ENCODE measurements at places on chromosomes 2 and 18.

GRCh38 chr2:37718515-37719161 is 47.2 kb upstream of the CDC42EP3 start:
- DNase-seq = no peak

- DNase-seq = no peak
These were observed 66.2 kb downstream of the TWIST2 start for GRCh38 chr2:238913931-238914647.

- no peak for DNase-seq
These were observed 25.9 kb downstream of the GREB1 start for GRCh38 chr2:11559786-11560155.

- no peak for DNase-seq
These were observed 26.8 kb downstream of the STK17B start for GRCh38 chr2:196144513-196145126.

GRCh38 chr2:29917781-29918180 is 3.6 kb downstream of the ALK start:
- no peak for DNase-seq

- DNase-seq = no peak
These were observed 45.3 kb upstream of the HS6ST1 start for GRCh38 chr2:128363934-128364361.

- DNase-seq = peak; percentile 84
These were observed 44.1 kb downstream of the KIF1A start for GRCh38 chr2:240775905-240776304.

GRCh38 chr2:152222975-152223637 is 47.5 kb upstream of the STAM2 start:
- DNase-seq = peak; percentile 61

GRCh38 chr18:6396847-6397246 is 17.9 kb downstream of the L3MBTL4 start:
- DNase-seq = no peak

Data from testis (tissue), 5 donors.